ENCODE measurements at places on chromosomes 13 and 19.

DNA sequence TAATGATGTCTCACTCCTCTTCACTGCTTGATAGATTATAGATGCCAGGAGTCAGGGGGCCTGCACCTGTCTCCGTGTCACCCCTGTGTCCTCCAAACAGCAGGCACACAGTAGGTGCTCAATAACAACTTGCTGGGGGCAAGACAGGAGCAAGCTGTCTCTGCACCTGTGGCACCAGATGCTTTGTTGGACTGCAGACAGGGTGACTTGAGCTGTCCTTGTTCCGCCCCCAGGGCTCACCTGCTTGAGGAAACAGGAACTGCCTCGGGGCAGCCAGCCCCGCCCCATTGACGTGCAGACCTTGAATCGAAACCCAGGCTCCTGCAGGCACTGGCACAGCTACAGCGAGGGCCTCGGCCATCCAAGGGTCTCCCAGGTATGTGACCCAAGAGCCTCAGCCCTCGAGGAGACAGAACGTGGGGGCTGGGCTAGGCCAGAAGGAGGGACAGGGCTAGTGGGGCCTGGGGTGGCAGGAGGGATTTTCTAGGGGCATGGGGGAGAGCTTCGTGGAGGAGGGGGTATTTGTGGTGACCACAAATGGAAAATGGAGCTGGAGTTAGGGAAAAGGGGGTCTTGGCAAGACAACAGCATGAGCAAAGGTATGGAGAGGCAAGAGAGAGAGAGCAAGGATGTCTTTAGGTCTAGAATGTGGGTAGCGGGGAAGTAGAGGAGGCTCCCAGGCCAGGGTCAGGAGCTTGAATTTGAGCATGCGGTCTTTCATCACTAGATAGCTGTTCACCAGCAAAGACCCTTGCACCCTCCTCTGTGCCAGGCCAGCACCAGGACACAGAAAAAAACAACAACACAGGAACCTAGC is at the start of gene HSH2D:
HSH2D (plus strand) TSS at position 287 of the 817 bp plus-strand sequence. CDS start 5,066 bp downstream, outside the sequence.
- peak; percentile 44 for DNase-seq

- DNase-seq, result no peak
These were observed 7.0 kb downstream of the PRODH2 start for GRCh38 chr19:35805526-35806102.

DNA sequence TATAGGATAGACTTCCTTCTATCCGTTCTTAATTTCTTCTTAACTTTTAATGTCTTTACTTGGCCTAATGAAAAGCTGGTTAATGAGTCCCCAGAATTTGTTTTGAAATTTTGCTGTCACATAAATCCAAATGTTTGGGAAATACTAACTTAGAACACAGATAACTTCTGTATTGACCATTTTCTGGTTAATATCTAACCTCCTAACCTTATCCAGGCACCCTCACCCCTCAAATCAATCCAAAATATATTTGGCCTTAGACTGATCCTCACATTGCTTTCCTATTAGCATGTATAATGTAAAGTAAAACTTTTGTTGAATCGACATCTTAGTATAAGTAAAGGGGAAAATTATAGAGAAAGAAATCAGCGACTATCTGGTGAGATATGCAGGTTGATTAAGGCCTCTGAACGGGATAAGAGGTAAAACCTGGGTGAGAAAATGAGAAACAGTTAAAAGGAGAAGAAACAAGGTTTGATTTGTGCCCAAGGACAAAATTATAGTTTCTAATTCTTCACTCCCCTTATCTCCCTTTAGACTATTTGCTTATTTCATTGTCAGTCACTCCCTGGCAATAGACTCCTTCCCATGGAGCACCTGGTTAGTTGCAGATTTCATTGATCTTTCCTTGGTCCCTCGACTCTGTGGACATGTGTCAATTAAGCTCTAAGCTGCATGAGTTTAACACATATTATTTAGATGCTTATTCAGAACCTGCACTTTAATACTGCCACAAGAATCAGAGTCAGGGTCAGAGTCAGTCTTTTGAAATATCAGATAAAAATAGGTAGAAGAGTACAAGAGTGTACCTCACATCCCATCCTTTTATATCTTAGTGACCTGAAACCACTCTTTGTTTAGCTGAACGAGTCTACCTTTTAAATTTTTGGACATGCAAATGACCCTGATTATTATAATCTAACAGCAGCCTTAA is 119.2 kb upstream of the MLNR start:
- no peak for DNase-seq

DNA sequence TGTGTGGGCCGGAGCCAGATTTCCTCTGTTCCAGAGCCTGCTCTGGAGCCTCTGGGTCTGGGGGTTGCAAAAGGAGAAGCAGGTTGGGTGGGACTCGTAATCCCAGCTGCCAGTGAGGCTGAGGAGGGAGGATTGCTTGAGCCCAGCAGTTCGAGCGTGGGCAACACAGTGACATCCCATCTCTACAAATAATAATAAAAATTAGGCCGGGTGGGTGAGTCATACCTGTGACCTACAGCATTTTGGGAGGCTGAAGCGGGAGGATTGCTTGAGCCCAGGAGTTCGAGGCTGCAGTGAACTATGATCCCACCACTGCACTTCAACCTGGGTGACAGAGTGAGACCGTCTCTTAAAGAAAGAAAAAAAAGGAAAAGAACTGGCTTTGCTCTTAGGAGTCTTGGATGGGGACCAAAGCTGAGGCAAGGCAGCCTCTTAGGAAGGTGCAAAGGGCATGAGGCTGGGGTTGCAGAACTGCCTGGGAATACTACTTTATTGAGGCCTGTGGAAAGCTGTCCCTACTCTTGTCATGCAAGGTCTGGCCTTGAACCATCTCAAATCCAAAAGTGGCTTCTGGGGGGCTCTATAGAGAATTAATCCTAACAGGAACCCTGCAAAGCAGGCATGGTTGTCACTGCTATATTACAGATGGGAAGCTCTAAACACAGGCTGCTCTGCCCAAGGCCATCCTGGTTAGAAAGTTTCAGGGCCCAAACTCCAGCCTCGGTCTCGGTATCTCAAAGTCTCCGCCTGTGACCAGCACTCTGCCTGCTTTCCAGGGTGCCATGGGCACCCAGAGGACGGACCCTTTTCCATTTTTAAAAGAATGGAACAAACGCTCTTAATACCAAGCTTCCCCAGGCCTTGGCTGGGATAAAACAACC is 880 bp upstream of the C19orf12 start:
- no peak for DNase-seq

- DNase-seq, result peak; percentile 84
These were observed 66.9 kb upstream of the TM9SF2 start for GRCh38 chr13:99434258-99434788.

- DNase-seq, result no peak
These were observed 16.1 kb upstream of the SIGLEC6 start for GRCh38 chr19:51547397-51548212.

- DNase-seq, result no peak
These were observed 209.3 kb downstream of the HS6ST3 start for GRCh38 chr13:96299235-96299634.

GRCh38 chr19:4906963-4907362 is 2.3 kb upstream of the UHRF1 start:
- no peak for DNase-seq

GRCh38 chr19:4908781-4909155 is 533 bp upstream of the UHRF1 start:
- DNase-seq, result no peak

- DNase-seq, result no peak
These were observed at the start of gene FOXA3 for GRCh38 chr19:45863840-45864628. FOXA3 (plus strand) TSS chr19:45864326; CDS start chr19:45864457, 131 bp downstream.

GRCh38 chr13:104810242-104810641 is 1725.2 kb downstream of the EFNB2 start:
- DNase-seq, result no peak

- no peak for DNase-seq
These were observed 2.8 kb downstream of the FUT1 start for GRCh38 chr19:48749571-48750198.

GRCh38 chr19:1512671-1513498 is at the start of gene ADAMTSL5:
ADAMTSL5 (minus strand) TSS chr19:1513019; CDS start chr19:1510943, 2,076 bp downstream.
- peak; percentile 53 for DNase-seq

GRCh38 chr13:36341718-36342117 is 4.5 kb downstream of the SPART start:
- DNase-seq, result no peak

- no peak for DNase-seq
These were observed 10.6 kb upstream of the HAUS5 start for GRCh38 chr19:35601971-35602370.

DNA sequence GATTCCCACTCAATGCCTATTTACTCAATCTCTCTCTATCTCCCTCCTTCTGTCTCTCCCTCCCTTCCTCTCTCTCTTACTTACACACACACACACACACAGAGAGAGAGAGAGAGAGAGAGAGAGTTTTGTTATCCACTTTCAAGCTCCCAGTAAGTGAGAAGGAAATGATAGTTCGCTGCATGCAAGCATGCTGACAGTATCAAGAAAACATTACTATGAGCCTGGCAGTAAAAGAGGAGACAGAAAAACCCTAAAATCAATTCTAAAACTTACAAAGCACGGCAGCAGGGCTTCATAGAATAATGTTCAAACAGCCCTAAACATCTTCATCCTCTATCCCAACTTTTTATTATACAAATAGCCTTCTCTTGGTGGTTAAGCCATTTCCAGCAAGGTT is 171.9 kb downstream of the FOXO1 start:
- DNase-seq, result no peak

GRCh38 chr13:50691176-50691680 is 152.3 kb downstream of the DLEU7 start:
- no peak for DNase-seq

DNA sequence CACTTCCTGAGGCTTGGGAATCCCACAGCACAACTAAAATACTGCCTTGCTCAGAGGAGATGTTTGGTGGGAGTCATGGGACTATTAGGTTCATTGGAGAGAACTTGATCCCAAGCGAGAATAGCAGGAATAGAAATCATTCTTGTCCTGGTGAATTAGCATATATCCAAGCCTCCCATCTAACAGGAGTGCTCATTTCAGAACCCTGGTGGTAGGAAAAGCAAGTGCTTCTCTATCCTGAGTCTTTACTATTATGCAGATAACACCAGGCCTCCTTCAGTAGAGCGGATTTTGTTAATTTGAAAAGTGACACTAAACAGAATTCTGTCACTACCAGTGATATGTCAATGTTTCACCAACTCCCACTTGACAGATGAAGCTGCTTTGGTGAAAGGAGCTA is 199.5 kb downstream of the ATP8A2 start:
- DNase-seq, result no peak

DNA sequence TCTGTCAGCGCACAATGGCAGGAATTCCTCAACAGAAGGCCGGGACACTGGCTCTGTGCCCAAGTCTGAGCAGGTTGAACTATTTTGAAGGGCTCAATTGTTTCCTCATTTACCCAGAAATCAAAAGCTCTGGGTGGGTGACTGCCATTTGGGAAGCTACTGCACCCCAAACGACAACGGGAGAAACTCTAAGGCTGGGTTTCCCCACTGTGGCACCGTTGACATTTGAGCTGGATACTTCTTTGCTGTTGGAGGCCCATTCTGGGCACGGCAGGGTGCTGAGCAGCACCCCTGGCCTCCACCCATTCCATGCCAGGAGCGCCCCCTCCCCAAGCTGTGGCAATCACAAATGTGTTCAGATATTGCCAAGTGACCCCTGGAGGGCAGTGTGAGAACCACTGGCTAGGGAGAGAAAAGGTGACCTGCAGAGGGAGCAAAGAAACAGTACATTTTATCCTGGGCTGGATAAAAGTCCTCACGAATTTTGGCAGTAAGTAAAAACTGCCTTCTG is 62.5 kb downstream of the RFX2 start:
- no peak for DNase-seq

GRCh38 chr13:21595546-21595822 is 8.5 kb downstream of the MICU2 start:
- DNase-seq, result no peak

- peak; percentile 23 for DNase-seq
These were observed 75.3 kb downstream of the CACNA1A start for GRCh38 chr19:13430790-13431582.

DNA sequence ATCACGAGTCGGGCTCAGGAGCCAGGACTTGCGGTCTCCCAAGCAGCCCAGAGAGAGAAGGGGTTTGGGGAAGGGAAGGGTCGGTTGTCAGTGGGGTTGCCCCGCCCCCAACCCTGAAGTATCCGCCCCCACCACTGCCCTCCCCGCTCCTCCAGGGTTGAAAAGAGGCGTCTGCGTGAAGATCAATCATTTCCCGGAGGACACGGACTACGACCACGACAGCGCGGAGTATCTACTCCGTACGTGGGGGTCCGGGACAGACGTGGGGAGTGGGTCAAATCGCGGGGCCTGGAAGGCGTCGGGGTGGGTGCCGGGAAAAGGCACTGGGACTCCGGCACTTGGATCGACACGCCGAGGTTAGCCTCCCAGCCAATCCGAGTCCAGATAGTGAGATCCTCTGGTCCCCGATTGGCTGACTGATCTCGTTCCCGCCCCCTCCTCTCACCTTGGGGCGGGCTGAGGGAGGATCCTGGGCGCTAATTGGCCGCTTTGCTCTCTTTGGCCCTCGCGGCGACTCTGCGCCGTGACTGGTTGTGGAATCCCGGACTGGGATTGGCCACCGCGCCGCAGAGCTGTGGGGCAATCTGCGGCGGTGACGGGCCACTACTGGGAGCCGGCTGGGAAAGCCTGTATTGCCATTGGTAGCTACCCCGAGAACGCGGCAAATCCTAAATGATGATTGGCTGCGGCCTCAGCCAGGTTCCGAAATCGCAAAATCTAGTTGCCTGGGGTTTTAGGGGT is 13.3 kb upstream of the CACNG6 start:
- no peak for DNase-seq

DNA sequence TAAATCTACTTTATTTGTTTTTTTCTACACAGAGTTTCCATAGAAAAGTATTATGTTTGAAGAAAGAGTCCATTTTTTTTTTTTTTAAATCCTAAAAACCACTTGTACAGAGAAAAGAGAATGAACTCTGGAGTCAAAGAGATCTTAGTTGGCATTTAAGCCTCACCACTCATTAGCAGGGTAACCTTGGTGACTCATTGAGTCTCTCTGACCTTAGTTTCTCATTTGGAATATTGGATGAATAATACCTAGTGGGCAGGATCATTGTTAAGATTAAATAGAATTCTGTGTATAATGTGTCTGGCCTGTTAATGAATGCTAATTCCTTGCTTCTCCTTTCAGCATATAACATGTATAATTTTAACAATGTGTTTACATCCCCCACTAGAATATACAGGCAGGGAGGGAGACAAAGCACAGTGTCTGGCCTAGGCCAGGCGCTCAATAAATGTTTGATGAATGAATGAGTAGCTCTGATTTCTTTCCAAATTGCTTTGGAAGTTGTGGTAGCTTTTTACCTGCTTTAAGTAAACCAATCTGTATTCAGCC is 48.7 kb upstream of the MYCBP2 start:
- DNase-seq, result no peak

- no peak for DNase-seq
These were observed 69.7 kb upstream of the SLC15A1 start for GRCh38 chr13:98822225-98822606.

DNA sequence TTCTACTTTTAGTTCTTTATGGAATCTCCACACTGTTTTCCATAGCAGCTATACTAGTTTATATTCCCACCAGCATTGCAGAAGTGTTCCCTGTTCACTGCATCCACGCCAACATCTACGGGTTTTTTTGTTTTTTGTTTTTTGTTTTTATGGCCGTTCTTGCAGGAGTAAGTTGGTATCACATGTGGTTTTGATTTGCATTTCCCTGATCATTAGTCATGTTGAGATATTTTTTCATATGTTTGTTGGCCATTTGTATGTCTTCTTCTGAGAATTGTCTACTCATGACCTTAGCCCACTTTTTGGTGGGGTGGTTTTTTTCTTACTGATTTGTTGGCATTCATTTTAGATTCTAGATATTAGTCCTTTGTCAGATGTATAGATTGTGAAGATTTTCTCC is 89.7 kb downstream of the FRY start:
- DNase-seq, result no peak
